ENCODE measurements at places on chromosomes 11 and 22. TPM values are rescaled to one million over a fixed set of nuclear protein-coding genes. Genes with fewer than 3 reads are reported as not detected.

TCN1 gene
- total RNA-seq, result not detected

DNA sequence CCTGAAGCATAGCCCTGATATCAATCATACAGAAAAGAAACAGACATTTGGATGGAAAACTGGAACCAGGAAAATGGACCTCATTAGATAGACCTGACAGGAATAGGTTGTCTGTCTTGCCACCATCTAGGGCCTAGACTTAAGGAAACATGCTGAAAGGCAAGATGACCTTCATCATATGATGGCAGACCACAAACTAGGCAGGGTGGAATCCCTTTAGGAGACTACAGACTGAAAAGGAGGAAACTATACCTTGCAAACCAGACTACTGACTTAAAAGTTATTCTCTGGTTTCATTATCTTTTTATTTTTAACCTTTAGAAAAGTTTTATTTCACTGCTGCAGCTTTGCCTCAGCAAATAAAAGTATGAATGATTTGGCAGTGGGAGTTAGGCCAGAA, 20.3 kb downstream of the SBF2 start:
- no peak for DNase-seq

GRCh38 chr22:35521358-35522224, 19.0 kb upstream of the RASD2 start:
- no peak for DNase-seq

PHF21B gene
- total RNA-seq, result not detected

MMP8 gene
- not detected for total RNA-seq

GRCh38 chr22:42294034-42294985, 23.9 kb upstream of the TCF20 start:
- no peak for DNase-seq

Data from activated T-cell treated with anti-CD3 and anti-CD28 coated beads, Interleukin-2, amount 50 U/mL, for 4 hours (primary cell).